NCI-H1930 (cell line): ENCODE measurements at places on chromosomes 3 and 15.

DNA sequence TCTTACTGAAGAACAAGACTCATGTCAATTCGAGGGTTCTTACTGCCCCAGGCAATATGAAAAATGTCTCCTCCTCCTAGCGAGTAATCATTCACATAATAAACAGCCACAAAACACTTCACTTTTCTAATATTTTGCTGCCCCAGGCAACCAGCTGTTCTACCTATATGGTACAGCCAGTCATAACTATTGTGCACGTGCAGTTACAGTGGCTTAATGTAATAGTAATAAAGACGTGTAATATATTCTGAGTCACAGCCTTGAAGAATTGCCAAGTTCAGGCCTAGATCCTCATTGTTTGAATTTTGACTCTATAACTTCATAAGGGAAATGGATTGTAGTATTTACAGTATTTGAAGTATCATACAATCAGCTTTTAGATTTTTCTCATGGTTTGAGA is 1250.0 kb upstream of the GBE1 start:
- no peak for DNase-seq

DNA sequence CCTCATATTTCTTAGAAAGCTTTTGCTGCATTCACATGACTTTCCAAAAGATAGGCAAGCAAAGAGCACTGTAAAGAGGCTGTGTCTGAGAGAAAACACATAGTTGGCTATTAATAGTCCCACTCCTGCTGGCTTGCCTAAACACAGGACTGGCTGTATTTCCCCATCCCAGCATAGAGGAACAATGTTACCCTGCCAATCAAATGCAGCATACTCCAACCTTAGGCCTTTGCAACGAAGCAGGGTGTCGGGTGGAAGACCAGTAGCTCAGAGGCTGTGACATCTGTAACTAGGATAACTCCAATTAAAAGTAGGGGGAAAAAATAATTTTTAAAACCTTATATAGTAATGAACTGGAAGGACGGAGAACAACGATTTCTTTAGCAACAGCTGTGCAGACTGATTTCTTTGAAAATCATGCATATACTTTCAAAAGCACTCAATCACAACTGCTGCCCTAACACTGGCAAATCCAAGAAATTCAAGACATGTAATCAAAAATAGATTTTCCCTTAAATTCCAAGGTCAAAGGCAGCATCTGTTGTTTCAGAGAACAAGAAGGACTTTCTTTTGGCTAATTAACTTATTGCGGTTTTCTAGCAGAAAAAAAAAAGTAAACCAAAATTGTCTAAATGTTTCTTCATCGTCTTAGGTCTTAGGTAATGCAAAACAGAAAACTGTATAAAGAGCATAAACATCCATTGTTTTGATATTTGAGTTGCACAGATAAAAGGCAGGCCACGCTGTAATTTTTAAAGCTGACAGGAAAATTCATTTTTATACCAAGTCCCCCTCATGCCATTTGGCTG is 139.3 kb downstream of the TNIK start:
- no peak for DNase-seq

DNA sequence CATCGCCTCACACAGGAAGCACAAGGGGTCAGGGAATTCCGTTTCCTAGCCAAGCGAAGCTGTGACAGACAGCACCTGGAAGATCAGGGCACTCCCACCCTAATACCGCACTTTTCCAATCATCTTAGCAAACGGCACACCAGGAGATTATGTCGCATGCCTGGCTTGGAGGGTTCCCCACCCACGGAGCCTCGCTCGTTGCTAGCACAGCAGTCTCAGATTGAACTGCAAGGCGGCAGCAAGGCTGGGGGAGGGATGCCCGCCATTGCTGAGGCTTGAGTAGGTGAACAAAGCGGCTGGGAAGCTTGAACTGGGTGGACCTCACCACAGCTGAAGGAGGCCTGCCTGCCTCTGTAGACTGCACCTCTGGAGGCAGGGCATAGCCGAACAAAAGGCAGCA is 384.8 kb downstream of the CNTN6 start:
- DNase-seq = no peak

GRCh38 chr3:189166321-189166720 is 5.5 kb upstream of the TPRG1 start:
- no peak for DNase-seq

DNA sequence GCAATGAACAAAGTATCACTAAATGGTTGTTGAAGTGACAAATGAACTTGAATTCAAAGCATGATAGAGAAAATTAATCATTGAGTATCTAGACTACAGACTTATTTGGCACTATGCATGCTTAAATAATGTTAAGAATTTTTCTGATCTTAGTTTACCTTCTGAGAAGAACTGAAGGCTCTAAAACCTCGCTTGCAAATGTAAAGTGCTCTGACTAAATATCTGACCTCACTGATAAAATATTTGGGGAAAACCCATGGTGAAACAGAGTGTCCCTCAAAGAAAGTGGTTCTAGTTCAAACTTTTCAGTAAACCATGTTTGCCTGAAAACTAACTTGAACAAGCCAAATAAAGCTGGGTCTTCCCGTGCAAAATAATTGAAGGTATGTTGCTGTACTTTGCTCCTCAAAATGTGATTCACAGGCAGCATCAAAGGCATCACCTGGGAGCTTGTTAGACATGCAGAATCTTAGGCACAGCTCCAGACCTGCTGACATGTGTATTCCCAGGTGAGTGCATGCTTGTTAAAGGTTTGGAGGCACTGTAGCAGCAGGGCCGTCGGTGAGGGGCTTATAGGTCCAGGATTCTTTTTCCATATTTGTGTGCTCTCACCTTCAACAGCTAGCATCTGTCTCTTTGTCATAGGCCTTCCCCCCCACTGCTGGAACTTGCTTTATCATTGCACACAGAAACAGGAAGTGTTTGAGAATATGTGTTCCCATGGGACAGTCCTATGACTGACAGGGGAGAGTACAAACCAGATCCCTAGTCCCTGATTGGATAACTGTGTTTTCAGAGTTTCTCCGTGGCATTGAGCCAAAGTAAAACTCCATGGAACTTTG is 524.2 kb upstream of the LMCD1 start:
- no peak for DNase-seq

DNA sequence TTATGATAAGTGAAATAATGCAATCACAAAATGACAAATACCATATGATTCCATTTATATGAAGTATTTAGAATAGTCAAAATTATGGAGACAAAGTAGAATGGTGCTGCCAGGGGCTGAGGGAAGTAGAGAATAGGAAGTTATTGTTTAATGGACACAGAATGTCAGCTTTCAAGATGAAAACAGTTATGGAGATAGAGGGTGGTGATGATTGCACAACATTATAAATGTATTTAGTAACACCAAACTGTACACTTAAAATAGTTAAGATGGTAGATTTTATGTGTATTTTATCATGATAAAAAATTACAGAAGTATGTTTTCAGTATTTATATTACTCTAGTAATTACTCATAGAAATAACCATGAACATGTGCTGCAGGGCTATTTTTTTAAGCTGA is 100.8 kb upstream of the AZI2 start:
- no peak for DNase-seq
